ENCODE measurements at places on chromosomes 4 and X.

DNA sequence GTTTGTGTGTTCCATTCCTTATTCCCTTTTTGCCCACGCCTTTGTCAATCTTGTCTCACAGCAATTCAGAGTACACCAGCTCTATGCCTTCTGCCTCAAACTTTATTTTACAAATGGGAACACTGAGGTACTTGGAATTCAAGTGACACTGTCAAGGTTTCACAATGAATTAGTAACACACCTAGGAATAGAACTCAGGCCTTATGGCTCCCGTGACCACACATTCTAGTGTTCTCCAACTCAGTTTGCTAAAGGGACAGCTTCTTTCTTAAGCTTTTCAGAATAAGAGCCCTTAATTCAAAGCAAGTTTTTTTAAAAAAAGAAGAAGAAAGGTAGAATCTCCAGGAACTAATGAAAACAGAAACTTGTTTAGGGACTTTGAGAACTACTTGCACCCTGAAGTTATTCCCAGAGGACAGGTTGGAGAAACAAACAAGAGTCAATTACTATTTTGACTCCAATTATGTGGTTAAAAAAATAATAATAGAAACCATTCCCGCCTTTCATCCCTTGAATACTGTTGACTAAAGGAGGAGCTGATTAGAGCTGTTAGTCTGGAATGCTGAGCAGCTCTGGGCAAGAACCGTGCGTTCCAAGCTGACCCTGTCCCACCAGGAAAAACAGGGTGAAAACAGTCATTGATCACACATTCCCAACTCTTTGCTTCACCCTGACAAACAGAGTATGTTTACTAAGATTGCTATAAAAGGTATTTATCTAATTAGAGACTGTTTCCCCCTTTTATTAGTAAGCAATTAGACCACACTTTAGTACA lies 408.8 kb upstream of the CNKSR2 start:
- DNase-seq, result no peak

DNA sequence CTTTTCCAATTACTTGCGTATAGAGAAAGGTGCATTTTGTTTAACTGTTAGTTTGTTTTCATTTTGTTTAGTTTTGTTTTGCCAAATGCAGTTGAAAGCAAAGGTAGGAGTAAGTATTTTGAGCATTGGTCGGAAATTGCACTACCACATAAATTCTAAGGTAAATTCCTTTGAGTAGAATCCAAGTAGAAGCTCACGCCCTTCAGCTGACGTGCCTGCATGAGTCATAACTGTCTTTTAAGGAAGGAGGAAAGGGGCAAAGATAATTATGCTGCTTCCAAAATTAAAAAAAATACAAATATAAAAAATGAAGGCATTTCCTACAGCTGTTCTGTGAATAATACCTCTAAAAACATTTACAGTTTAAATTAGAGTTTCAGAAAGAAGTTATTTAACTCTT lies 110.2 kb upstream of the MYOZ2 start:
- DNase-seq, result no peak

DNA sequence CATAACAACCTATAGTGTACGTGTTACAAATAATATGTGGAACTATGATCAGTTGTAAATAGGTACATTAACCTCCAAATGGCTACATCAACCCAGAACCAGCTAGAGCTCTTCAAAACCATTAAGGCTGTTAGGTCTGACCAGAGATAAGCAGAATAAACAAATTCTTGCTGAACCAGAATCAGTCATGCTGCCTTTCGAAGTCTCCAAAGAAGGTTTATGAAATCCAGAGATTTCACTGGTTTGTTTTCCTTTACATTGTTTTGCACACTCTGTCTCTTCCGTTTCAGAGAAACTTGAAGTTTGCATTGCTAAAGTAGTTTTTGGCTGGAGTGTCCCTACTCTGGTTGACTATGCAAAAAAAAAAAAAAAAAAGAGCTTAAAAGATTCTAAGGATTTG lies 177.3 kb upstream of the SLIT2 start:
- no peak for DNase-seq

GRCh38 chrX:12138361-12139313 lies at the start of gene FRMPD4:
FRMPD4 (plus strand) TSS chrX:12138473; CDS start chrX:12138972, 499 bp downstream.
- no peak for DNase-seq

- no peak for DNase-seq
Observed at GRCh38 chr4:116870686-116871085, 214.7 kb downstream of the TRAM1L1 start.

DNA sequence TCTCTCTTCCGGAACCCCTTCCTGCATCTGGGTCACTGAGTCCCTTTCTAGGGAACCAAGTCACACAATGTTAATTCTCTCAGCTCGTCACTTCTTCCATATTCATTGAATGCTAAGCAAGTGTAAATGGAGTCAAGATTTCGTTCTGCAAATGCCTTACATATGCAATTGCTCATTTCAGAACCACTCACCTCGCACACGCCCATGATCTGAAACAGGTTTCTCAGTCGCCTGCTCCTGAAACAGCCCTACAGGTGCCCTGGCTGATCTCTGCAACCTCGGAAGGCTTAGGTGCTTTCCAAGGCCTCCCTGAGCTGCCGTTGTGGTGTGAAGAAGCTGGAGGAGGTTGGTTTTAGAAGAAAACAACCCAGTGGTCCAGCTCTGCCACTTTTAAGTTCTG lies 100.8 kb upstream of the MSX1 start:
- no peak for DNase-seq

- no peak for DNase-seq
Observed at GRCh38 chr4:107708225-107708624, 11.8 kb downstream of the PAPSS1 start.

GRCh38 chr4:85114526-85114925 lies 148.0 kb upstream of the WDFY3 start:
- DNase-seq, result no peak

DNA sequence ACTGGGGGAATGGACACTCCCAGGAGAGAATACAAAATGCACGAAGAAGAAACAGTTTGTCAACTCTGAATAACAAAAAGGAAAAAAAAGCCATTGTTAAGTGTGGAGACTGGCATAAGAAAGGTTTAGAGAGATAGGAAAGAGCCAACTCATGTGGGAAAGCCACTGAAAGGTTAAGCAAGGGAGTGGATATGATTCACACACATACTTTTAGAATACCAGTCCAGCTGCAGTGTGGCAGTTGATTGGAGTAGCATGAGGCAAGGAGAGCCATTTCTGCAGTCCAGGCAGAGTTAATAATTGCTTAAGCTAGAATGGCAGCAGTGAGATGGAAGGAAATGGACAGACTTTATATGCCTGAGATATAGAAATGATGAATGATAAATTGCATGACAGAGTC lies 36.9 kb upstream of the ADAD1 start:
- no peak for DNase-seq

DNA sequence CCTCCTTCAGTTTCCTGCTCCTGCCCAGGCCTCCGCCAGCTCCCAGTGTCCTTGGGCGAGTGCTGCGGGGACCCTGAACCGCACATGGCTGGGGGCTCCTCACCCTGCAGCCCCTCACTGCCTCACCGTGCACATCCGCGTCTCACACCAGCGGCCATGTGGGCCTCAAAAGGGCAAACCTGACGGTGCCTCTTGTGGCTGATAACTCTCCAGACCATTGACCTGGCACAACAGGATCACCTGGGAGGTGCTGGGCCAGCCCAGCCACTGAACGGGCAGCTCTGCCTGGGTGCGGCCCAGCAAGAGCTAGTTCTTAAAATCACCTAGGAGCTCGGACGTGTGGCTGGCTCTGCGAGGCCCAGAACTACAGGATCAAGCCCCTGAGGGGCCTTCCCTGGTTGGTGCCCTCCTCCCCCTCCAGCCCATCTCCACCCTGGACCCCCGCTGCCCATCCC lies 4.1 kb upstream of the S100P start:
- peak; percentile 63 for DNase-seq

- no peak for DNase-seq
Observed at GRCh38 chr4:143384381-143384994, 47.8 kb downstream of the GAB1 start.

DNA sequence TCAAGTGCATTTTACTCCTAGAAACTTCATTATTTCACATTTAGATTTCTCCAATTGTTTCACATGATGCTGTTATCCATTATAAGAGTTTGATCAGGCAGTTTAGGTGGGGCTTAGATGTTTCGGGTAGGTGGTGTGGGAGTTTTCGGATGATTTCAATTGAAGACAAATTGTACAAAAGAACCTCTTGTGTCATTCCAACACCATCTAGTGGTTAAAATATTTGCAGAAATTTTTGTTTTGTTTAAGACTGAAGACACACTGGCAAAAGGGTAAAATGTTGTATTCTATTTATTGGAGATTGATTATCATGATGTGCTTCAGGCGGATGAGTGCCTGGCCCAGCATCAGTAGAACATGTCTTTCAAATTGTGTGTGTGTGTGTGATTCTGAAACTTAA lies 212.7 kb downstream of the SH3BGRL start:
- DNase-seq, result no peak

DNA sequence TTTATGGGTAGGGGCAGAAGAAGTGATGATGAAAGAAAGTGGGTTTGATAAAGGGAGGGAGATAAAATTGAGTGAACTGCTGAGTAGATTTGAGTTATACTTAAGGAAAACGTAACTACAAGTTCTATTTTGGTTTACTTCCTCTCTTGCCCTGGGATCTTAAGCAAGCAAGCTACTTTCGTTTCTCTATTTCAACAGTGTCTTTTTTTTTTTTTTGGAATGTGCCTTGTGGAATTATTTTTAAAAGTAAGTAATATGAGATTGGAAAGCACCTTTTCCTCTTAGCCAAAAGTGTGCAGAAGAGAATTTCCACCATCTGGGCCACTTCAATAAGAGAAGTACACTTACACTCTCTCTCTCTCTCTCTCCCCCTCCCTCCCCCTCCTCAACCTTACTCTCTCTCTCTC lies 16.0 kb upstream of the C4orf36 start:
- DNase-seq, result no peak

DNA sequence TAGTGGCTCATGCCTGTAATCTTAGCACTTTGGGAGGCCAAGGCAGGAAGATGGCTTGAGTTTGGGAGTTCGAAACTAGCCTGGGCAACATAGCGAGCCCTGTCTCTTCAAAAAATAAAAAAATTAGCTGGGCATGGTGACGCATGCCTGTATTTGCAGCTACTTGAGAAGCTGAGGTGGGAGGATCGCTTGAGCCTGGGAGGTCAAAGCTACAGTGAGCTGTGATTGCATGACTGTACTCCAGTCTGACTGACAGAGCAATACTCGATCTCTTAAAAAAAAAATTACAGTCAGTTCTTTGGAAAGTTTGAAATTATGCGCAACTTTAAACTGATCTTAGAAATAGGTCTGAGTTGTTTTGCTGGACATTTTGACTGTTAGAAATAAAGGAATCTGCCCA lies 55.8 kb downstream of the DOCK11 start:
- no peak for DNase-seq

GRCh38 chr4:74133786-74134499 lies 24.0 kb upstream of the MTHFD2L start:
- DNase-seq, result peak; percentile 78

DNA sequence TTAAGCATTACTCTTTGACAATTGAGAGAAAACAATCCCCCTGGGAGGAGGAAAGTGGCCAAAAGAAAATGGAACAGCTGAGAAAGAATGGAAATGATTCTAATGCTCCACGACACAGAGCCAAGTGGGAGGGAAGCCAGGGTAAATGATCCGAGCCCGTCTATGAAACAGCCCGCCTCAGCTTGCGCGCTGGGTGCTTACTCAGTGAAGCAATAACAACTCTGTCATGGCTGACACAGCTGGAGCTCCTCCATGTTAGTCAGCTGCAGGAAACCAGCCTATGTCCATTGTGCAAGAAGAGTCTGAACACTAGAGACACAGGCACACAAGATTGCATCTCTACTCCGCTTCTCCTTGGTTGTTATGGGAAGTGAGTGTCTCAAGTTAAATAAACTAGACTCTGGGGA lies 19.3 kb downstream of the NOA1 start:
- DNase-seq, result peak; percentile 68

DNA sequence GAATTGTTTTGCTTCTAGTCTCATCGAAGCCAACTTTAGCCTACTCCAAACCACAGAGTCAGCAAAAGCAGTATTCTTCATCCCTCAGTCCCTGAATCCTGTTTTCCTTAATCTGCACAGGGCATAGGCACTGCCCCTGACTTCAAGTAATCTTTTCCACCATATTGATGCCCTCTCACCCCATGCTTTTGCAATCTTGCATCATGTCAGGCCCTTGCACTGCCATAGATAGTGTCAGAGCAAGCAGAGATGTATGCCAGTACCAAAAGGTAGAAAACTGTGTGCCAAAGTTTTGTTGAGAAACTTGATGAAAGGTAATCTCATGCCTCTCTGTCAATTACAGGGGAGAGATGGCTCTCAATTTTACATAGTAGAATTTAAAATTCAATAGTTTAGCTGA lies 131.1 kb downstream of the CFAP299 start:
- DNase-seq, result no peak

GRCh38 chr4:78567500-78568060 lies 16.0 kb downstream of the ANXA3 start:
- no peak for DNase-seq

DNA sequence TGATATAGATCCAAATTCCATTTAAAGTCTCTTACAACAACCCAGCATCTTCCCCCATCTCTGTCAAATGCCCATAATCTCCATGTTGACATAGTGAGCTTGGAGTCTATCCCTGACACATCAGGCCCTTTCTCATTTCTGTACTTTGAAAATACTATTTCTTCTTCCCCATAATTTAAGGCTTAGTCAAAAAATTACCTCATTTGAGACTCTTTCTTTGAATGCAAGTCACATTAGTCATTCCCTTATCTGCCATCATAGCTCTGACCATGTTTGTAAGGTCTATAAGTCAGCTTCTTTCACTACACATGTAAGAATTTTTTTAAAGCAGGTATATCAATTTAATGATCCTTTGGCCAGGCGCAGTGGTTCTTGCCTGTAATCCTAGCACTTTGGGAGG lies 99.9 kb downstream of the DDX60 start:
- no peak for DNase-seq

- no peak for DNase-seq
Observed at GRCh38 chrX:110578270-110578669, 217.3 kb downstream of the CHRDL1 start.

GRCh38 chr4:179757641-179758040 lies 2315.4 kb upstream of the AGA start:
- DNase-seq, result no peak

DNA sequence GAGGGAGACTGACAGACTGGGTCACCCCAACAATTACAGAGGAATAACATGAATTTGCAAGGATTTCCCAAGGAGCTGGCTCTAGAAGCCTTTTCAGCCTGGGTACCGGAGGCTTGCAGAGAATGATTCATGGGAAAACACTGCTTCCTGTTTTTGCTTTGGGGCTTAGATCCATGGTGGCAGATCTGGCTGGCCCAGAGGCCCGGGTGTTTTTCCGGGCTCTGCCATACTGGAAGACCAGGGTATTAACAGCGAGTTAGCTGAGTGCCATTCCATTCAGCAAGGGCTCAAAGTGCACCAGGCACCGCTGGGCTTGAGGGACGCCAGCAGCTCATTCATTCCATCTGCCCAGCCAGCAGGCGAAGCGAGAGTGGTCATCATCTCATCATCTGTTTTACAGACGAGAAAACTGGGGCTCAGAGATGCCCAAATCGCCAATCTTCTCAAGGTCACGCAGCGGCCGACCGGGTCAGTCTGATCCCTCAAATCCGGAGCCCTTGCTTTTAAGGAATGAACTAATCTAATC lies 1.3 kb downstream of the WDR1 start:
- no peak for DNase-seq

GRCh38 chrX:15939737-15940136 lies 85.1 kb upstream of the AP1S2 start:
- no peak for DNase-seq

GRCh38 chr4:183909187-183909586 lies 4.1 kb downstream of the STOX2 start:
- no peak for DNase-seq

Measured in left lobe of liver (tissue), 2 donors.